ENCODE measurements at places on chromosomes 1 and 21.

DNA sequence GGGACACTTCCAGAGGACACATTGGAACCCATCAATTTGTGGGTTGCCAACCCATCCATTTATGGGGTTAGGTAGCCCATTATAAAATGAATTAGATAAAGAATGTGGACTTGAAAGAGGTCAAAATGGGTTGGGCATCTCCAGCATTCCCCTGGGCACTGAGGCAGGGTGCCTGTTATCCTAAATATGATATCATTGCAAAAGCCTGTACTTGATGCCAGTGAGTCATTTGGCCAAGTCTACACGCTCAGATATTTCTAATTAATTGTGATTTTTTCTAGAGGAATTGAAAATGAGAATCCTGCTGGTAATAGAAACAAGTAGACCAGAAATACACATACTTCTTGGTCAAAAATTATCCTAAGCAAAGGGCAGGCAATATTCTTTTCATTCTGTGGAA is 21.9 kb upstream of the NBL1 start:
- DNase-seq = no peak

GRCh38 chr1:201740670-201741111 is 88.3 kb upstream of the IPO9 start:
- no peak for DNase-seq

DNA sequence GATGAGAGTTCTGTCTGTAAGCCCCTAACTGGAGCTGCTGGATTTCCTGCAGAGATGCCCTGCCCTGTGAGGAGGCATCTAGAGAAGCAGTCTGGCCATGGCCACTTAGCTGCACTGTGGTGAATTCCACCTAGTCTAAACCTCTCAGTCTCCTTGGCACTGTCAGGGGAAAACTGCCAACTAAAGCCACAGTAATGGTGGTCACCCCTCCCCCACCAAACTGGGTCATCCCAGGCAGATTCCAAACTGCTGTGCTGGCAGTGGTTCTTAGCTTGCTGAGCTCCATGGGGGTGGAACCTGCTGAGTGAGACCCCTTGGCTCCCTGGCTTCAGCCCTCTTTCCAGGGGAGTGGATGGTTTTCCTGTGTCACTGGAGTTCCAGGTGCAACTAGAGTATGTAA is 740.6 kb downstream of the RWDD3 start:
- DNase-seq = no peak

DNA sequence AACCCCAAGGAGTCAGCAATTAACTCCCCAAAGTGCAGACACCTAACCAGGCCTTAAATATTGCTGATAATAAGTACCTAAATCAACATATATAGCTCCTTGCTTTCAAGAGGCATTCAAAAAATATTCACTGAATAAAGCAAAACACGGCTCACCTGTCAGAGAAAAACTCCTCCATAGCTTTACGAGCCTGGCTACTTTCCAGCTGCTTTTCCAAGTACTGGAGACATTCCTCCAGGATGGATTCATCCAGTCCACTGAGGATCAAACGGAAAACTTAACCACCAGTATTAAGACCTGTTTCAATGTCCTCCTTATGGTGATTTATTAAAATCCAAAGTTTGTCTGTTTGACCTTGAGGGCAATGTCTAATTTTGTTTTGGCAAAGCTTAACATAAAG is 44.6 kb downstream of the UBR4 start:
- DNase-seq = no peak

Data from activated T-cell treated with anti-CD3 and anti-CD28 coated beads for 1 hour (primary cell).